NCI-H1092 treated with DMSO at 0.1 percent for 48 hours (cell line): ENCODE measurements at places on chromosomes 4 and X.

- DNase-seq: no peak
Observed at GRCh38 chrX:69626129-69626528, 10.2 kb downstream of the EDA start.

DNA sequence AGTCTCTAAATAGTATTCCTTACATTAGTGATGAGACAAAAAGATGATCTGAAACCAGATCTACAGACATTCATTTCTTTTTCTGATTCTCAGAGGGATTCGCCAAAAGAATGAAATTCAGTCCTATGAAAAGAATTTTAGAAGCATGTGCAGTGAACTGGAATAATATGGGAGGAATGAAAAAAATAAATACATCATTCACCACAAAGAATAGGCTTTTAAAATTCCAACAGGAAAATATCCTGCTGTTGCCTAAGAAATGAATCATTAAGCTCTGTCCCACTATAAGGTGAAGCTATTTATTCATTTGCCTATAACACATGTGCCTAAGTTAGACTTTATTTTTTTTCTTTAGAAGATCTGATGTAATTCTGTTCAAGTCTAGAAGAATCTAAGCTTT lies 165.9 kb downstream of the IL15 start:
- DNase-seq: no peak

GRCh38 chr4:174764105-174764729 lies 64.8 kb downstream of the GLRA3 start:
- DNase-seq: peak; percentile 69

DNA sequence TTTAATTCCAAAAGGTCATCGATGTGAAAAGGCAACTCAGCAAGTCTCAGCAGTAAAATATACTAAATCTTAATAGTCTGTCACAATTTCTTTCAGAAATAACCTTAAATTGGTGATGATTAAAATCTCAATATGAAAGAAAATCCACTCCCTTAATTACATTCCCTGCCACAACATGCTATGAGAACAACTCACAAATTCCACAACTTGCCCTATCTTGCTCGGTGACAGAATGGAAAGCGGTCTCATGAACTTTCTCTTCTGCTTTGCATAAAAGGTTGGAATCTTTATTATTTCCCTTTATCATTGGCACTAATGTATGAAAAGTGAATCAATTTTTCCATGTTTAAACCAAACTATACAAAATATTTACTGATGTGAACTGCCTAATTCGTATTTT lies 380.8 kb downstream of the TMA16 start:
- no peak for DNase-seq
